Stomach (tissue), 19 donors: ENCODE measurements at places on chromosomes 5 and 9. TPM values are rescaled to one million over a fixed set of nuclear protein-coding genes. Genes with fewer than 3 reads are reported as not detected.

GRCh38 chr5:59246145-59246869, 647.2 kb downstream of the PDE4D start:
- H3K4me1 ChIP-seq = peaks cover 13% of the 10 kb centered on the region
- H3K4me3 ChIP-seq = no peak overlapping the region
- H3K27me3 ChIP-seq = no peaks in the 10 kb centered on the region
- DNase-seq = no peak
- no peaks in the 10 kb centered on the region for H3K36me3 ChIP-seq
- peak overlapping the region; percentile 41 for H3K27ac ChIP-seq

- H3K4me1 ChIP-seq = no peaks in the 10 kb centered on the region
- no peak overlapping the region for H3K27ac ChIP-seq
- H3K36me3 ChIP-seq = no peaks in the 10 kb centered on the region
- DNase-seq = peak; percentile 59
- H3K4me3 ChIP-seq = no peak overlapping the region
Observed at GRCh38 chr9:78325343-78325742, 28.4 kb downstream of the PSAT1 start.

GRCh38 chr5:172556971-172557461, 84.0 kb upstream of the NEURL1B start:
- no peaks in the 10 kb centered on the region for H3K27me3 ChIP-seq
- peak overlapping the region; percentile 82 for H3K27ac ChIP-seq
- DNase-seq = no peak
- H3K36me3 ChIP-seq = no peaks in the 10 kb centered on the region
- peaks cover 50% of the 10 kb centered on the region for H3K4me1 ChIP-seq

DNA sequence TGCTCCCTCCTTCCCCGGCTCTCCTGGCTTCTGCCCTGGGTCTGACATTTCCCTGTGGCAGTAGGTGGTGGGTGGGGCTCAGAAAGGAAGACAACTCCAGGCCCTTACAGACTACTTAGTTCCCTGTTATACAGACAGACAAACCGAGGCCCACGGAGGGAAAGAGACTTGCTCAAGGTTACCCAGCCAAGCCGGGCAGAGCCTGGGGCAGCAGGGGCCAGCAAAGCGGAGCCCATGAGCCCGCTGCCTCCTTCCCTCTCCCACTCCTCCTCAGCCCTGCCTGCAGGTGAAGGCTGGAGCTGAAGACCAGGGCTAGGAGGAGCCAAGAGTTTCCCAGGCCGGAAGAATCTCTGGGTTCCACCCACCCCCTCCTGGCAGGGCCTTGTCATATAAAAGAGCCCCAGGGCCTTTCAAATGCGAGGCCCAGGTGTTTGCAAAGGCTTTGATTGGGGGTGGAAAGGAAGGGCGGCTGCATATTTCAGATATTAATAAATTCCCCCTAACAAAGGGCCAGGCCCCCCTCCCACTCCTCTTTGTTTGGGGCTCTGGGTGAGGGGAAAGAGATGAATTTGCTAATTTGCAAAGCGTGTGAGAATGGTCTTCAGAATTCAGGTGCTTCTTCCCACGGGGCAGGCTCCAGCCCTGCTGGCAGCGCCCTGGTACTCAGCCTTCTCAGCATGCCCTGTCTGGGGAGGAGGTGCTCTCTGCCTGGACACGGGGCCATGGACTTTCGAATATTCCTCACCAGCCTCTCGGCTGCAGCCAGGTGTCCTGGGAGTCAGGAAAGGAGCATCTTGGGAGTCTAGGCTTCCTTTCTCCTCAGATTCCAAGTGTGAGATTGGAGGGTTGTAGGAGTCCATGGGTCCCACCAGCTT, 21.5 kb downstream of the SLC6A7 start:
- no peak for DNase-seq
- no peaks in the 10 kb centered on the region for H3K4me1 ChIP-seq
- H3K27ac ChIP-seq = no peak overlapping the region
- H3K36me3 ChIP-seq = no peaks in the 10 kb centered on the region

- H3K36me3 ChIP-seq = no peaks in the 10 kb centered on the region
- no peaks in the 10 kb centered on the region for H3K27me3 ChIP-seq
- no peak overlapping the region for H3K27ac ChIP-seq
- peaks cover 4% of the 10 kb centered on the region for H3K4me1 ChIP-seq
- no peak for DNase-seq
- no peak overlapping the region for H3K4me3 ChIP-seq
Observed at GRCh38 chr5:127834554-127834953, 131.4 kb downstream of the CCDC192 start.

ISL1 gene
- 15.2 TPM for total RNA-seq

IL9 gene
- total RNA-seq = not detected

DNA sequence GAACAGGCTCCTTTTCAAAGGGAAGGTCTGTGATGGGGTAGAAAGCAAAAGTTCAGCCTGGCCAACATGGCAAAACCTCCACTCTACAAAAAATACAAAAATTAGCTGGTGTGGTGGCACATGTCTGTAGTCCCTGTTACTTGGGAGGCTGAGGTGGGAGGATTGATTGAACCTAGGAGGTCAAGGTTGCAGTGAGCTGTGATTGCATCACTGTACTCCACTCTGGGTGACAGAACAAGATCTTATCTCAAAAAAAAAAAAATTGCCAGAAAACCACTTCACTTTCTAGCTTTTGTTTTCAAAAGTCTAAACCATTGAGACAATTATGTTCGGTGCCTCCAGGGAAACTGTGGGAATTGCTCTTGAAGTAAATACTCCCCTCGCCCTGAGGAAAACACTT, 43.5 kb downstream of the S100Z start:
- DNase-seq = no peak
- H3K27ac ChIP-seq = no peak overlapping the region
- no peaks in the 10 kb centered on the region for H3K36me3 ChIP-seq
- H3K4me3 ChIP-seq = no peak overlapping the region
- peaks cover 3% of the 10 kb centered on the region for H3K27me3 ChIP-seq

DNA sequence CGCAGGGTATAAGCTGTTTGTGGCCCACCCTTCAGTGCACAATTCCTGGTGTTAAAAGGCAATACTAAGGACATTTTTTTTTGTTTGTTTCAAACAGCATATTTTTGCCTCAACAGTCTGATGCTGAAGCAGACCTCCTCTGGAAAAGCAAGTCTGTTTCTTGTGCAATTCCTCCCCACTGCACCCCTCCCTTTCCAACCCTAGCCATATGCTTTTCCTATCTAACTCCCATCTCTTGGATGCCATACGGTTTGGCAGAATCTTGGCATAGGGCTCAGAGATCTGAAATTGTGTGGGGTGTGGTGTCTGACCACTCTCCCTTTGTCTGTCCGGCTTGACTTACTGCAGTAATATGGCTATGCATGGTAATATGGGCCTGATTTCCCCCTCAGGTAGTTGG, 161.6 kb downstream of the TMEM38B start:
- no peak for DNase-seq
- no peak overlapping the region for H3K27ac ChIP-seq
- no peaks in the 10 kb centered on the region for H3K36me3 ChIP-seq
- H3K27me3 ChIP-seq = no peaks in the 10 kb centered on the region
- H3K4me1 ChIP-seq = no peaks in the 10 kb centered on the region

DNA sequence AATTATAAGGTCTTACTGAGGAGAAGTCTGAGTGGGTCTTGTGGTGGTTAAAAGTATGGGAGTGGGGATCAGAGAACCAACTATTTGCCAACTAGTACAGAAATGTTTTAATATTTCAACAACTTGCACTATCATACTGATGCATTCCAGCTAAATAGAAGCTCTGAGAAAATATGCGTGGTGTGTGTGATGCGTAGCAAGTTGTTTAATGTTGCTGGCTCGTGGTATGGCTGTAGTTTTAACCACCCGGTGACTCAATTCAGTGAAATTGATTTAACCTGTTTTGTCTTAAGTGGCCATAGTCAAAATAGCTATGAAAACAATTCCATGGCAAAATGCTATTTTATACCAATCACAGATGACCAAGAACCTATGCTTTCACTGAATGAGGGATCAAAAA, 176.5 kb upstream of the SLC24A2 start:
- no peak overlapping the region for H3K27ac ChIP-seq
- no peaks in the 10 kb centered on the region for H3K4me1 ChIP-seq
- H3K4me3 ChIP-seq = no peak overlapping the region
- no peaks in the 10 kb centered on the region for H3K27me3 ChIP-seq

DNA sequence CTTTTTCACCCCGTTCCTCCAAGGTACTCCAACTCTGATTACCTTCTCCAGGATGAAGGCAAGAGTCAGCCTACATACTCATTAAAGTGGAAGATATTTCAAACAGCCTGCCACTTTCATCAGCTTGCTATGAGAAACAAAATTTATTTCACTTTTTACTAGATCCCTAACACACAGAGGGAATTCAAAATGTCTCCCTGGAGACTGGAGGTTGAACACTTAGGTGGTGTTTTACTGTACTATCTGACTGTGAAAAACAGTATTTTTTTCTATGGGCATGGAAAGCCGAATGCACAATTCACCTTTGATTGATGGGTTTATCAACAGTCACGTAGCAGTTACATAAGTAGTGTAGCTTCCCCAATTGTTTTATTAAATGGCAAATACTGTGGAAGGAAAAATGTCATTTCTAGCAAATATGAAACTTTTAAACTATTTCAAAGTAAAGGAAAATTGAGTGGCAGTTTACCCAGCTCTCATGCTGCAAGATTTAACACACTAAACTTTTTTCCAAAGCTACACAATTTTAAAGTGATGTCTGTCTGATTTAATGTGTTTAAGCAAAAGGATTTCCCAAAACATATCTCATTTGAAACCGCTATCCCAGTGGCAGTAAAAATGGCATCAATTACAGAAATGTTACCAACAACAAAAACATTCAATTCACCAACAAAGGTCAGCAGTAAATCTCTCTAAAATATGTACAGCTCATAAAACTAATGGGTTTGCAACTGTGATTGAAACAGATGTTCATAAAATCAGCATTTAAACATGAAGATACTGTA, 125.0 kb upstream of the TLE4 start:
- no peaks in the 10 kb centered on the region for H3K27me3 ChIP-seq
- no peaks in the 10 kb centered on the region for H3K36me3 ChIP-seq
- H3K4me3 ChIP-seq = no peak overlapping the region
- H3K27ac ChIP-seq = no peak overlapping the region

DNA sequence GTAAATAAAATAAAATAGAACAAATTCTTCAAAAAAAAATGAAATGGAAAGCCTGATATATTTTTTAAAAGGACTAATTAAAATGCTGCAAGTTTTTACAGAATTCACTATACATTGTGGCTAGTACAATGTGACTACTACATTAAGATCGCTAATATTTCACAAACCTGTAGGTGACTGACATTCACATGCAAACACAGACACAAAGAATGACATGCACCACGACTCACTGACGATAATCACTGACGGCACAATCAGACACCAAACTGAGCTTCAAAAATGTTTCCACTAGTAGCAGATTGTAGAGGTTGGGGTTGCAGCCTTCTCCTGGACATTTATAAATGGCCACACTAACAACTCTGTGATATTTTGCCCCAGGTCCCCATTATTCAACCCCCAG, 637.7 kb upstream of the DMAC1 start:
- no peak overlapping the region for H3K4me3 ChIP-seq
- no peak for DNase-seq
- no peaks in the 10 kb centered on the region for H3K4me1 ChIP-seq
- no peak overlapping the region for H3K27ac ChIP-seq
- no peaks in the 10 kb centered on the region for H3K36me3 ChIP-seq

- no peak overlapping the region for H3K27ac ChIP-seq
- H3K36me3 ChIP-seq = peaks cover 38% of the 10 kb centered on the region
- H3K4me3 ChIP-seq = no peak overlapping the region
- H3K4me1 ChIP-seq = no peaks in the 10 kb centered on the region
- H3K27me3 ChIP-seq = no peaks in the 10 kb centered on the region
- DNase-seq = no peak
Observed at GRCh38 chr5:115267617-115268016, 4.9 kb upstream of the PGGT1B start.

DNA sequence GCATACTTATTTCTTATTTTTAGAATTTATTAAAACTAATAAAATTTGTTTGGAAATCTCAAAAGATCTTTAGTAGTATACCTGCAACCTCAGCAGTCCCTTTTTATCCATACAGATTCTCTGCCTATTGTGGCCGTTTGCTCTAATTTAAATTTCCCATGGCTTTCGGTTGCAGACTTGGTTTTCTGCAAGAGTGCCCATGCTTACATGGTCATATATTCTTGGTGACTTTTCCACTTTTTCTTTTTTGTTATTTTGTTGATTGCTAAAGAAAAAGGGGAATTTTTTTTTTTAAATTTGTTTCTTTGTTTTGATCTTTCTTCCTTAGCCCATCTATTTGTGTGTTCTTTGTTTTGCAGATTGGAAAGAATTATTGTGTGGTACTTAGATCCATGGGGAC, 20.6 kb downstream of the ZCCHC7 start:
- DNase-seq = no peak
- H3K4me1 ChIP-seq = peaks cover 21% of the 10 kb centered on the region
- no peak overlapping the region for H3K4me3 ChIP-seq
- H3K27me3 ChIP-seq = no peaks in the 10 kb centered on the region
- H3K27ac ChIP-seq = no peak overlapping the region
- peaks cover 6% of the 10 kb centered on the region for H3K36me3 ChIP-seq

GRCh38 chr9:133657120-133657661, 21.0 kb downstream of the DBH start:
- H3K27me3 ChIP-seq = peaks cover 94% of the 10 kb centered on the region
- peaks cover 17% of the 10 kb centered on the region for H3K4me1 ChIP-seq
- DNase-seq = no peak
- H3K27ac ChIP-seq = no peak overlapping the region

GRCh38 chr5:79829260-79829659, 139.6 kb downstream of the CMYA5 start:
- H3K4me1 ChIP-seq = no peaks in the 10 kb centered on the region
- DNase-seq = no peak
- no peak overlapping the region for H3K4me3 ChIP-seq
- H3K27me3 ChIP-seq = peaks cover 16% of the 10 kb centered on the region
- no peaks in the 10 kb centered on the region for H3K36me3 ChIP-seq
- no peak overlapping the region for H3K27ac ChIP-seq

GRCh38 chr9:136511670-136512592, 29.1 kb upstream of the SEC16A start:
- no peak overlapping the region for H3K4me3 ChIP-seq
- H3K36me3 ChIP-seq = peaks cover 100% of the 10 kb centered on the region
- DNase-seq = no peak
- peak overlapping the region; percentile 68 for H3K27ac ChIP-seq

- H3K27ac ChIP-seq = no peak overlapping the region
- no peaks in the 10 kb centered on the region for H3K27me3 ChIP-seq
- H3K36me3 ChIP-seq = peaks cover 15% of the 10 kb centered on the region
- peaks cover 22% of the 10 kb centered on the region for H3K4me1 ChIP-seq
Observed at GRCh38 chr9:137080260-137081122, 3.2 kb downstream of the UAP1L1 start.

SAXO1 gene
- total RNA-seq = not detected

DNA sequence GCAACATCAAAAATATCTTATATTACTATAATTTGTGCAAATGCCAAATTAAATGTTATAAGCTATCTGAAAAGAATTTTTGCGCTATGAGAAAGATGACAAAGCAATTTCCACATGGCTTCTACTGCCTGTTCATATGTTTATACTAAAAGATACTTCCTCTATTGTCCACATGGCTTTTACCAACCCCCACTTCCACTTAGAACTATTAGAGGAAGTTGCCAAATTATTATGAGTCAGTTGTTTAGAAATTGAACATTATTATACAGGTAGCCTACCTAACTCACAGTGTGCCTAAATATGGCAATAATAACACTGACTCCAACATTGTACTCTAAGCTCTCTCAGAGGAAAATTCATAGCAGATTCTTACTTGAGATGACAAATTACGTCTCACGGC, 37.6 kb upstream of the SLC27A6 start:
- no peaks in the 10 kb centered on the region for H3K36me3 ChIP-seq
- no peaks in the 10 kb centered on the region for H3K27me3 ChIP-seq

- H3K4me3 ChIP-seq = no peak overlapping the region
- H3K27ac ChIP-seq = no peak overlapping the region
- H3K4me1 ChIP-seq = peaks cover 10% of the 10 kb centered on the region
- DNase-seq = no peak
- H3K27me3 ChIP-seq = no peaks in the 10 kb centered on the region
Observed at GRCh38 chr5:60516688-60517087, 183.3 kb downstream of the DEPDC1B start.

HDHD3 gene
- total RNA-seq = 105 TPM
